ENCODE measurements at places on chromosomes 12 and 14. TPM values are rescaled to one million over a fixed set of nuclear protein-coding genes. Genes with fewer than 3 reads are reported as not detected.

DNA sequence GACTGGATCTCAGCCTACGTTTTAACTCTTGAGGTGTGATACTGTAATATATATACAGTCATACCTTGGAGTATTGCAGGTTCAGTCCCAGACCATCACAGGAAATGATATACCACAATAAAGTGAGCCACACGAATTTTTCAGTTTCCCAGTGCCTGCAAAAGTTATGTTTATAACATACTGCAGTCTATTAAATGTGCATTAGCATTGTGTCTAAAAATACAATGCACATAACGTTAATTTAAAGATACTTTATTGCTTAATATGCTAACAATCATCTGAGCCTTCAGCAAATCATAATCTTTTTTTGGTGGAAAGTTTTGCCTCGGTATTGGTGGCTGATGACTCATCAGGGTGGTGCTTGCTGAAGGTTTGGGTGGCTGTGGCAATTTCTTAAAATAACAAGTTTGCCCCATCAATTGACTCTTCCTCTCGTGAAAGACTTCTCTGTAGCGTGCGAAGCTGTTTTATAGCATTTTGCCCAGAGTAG is 18.9 kb downstream of the PYROXD1 start:
- no peak for DNase-seq
- no peak overlapping the region for H3K27ac ChIP-seq
- H3K27me3 ChIP-seq = no peaks in the 10 kb centered on the region
- no peak overlapping the region for H3K4me3 ChIP-seq
- H3K36me3 ChIP-seq = peaks cover 24% of the 10 kb centered on the region
- no peaks in the 10 kb centered on the region for H3K4me1 ChIP-seq

GRCh38 chr14:69017706-69018105 is 38.6 kb upstream of the ACTN1 start:
- H3K27me3 ChIP-seq = no peaks in the 10 kb centered on the region
- no peaks in the 10 kb centered on the region for H3K4me1 ChIP-seq
- no peak overlapping the region for H3K4me3 ChIP-seq
- no peak overlapping the region for H3K27ac ChIP-seq

- no peaks in the 10 kb centered on the region for H3K36me3 ChIP-seq
- no peak overlapping the region for H3K4me3 ChIP-seq
- H3K27ac ChIP-seq = peak overlapping the region; percentile 84
- no peak for DNase-seq
- H3K27me3 ChIP-seq = no peaks in the 10 kb centered on the region
- H3K4me1 ChIP-seq = peaks cover 65% of the 10 kb centered on the region
These were observed 4.8 kb downstream of the SLC38A1 start for GRCh38 chr12:46264057-46264456.

- no peaks in the 10 kb centered on the region for H3K27me3 ChIP-seq
- no peak for DNase-seq
- H3K27ac ChIP-seq = no peak overlapping the region
- H3K4me1 ChIP-seq = peaks cover 74% of the 10 kb centered on the region
- H3K4me3 ChIP-seq = no peak overlapping the region
- no peaks in the 10 kb centered on the region for H3K36me3 ChIP-seq
These were observed 9.2 kb downstream of the HIP1R start for GRCh38 chr12:122844366-122844971.

Gene SDSL
- total RNA-seq = 42.2 TPM

DNA sequence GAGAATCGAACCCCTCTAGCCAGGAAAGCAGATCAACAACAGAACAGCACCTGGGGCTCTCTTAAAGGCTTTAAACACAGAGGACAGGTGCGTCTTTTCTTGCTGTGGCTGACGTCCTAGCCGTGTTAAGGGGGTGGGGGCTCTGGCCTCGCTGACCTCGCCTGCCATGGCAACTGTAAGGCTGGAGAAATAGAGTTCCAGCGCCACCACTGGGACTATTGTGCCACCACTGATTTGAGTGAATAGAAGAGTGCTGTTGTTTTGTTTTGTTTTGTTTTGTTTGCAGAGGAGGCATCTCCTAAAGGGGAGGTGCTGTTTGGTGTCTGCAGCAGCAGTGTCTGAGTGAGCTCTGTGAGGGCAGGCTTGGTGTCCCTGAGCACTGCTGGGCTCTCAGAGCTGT is 34.2 kb upstream of the PRMT8 start:
- no peak overlapping the region for H3K4me3 ChIP-seq
- no peaks in the 10 kb centered on the region for H3K36me3 ChIP-seq
- DNase-seq = no peak
- H3K4me1 ChIP-seq = no peaks in the 10 kb centered on the region
- no peaks in the 10 kb centered on the region for H3K27me3 ChIP-seq
- no peak overlapping the region for H3K27ac ChIP-seq

Gene AMN
- 3.9 TPM for total RNA-seq

DNA sequence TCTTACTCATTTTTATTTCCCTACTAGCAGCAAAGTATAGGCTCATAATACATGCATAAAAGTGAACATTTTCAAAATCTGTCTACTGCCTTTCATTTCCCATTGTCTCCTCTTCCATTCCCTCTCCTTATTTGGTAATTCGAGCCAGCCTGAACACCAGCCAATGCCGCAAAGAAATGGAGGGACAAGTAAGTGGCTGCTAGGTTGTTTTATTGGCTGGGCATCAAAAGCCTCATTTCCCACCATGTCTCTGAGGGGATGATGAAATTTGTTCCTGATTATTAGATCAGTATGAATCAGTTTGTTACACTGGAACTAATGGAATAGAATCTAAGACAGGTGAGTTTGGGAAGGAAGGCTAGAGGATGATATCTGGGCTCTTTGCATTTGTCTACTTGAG is 143.5 kb downstream of the KCNA5 start:
- no peaks in the 10 kb centered on the region for H3K36me3 ChIP-seq
- no peak overlapping the region for H3K4me3 ChIP-seq
- no peak for DNase-seq
- no peaks in the 10 kb centered on the region for H3K4me1 ChIP-seq
- H3K27me3 ChIP-seq = no peaks in the 10 kb centered on the region
- no peak overlapping the region for H3K27ac ChIP-seq

- H3K27me3 ChIP-seq = no peaks in the 10 kb centered on the region
- DNase-seq = peak; percentile 66
- no peak overlapping the region for H3K4me3 ChIP-seq
- H3K4me1 ChIP-seq = peaks cover 56% of the 10 kb centered on the region
These were observed 211.3 kb upstream of the KRR1 start for GRCh38 chr12:75722714-75723200.

DNA sequence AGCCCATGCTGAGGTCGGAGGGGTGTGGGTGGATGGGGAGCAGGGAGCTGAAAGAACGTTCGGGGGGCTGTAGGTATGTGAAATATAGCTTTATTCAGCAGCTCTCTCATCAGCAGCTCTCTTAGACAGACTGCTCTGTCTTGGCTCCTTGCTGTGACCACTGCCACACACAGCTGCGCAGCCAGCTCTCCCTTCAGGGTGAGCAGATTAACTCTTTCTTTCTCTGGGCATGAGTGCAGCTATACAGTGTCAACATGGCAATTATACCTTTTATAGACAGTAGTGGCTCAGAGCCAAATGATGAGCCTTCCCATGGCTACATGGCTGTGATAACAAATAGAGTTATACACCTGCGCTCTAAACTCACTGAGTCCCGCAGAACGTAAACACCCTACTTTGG is 137.7 kb upstream of the NEDD1 start:
- no peaks in the 10 kb centered on the region for H3K27me3 ChIP-seq
- H3K4me3 ChIP-seq = no peak overlapping the region
- no peaks in the 10 kb centered on the region for H3K4me1 ChIP-seq
- H3K27ac ChIP-seq = no peak overlapping the region
- DNase-seq = no peak

DNA sequence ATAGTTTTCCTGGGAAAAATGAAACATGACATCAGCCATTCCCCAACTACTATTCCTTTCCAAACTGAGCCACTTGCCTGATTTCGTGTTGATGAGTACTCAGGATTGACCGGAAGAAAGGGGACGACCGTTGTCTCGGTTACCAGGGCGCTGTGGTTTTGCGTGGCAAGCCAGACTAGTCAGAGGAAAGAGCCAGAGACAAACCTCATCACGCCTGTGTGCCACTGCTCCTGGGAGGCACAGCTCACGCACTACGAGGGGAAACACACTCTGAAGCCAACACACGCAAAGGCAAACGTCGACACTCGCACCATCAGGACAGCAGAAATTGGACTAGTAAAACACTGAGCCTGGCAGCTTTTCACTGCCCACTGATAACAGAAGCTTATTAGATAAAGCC is 35.0 kb downstream of the GIT2 start:
- peaks cover 8% of the 10 kb centered on the region for H3K4me1 ChIP-seq
- no peak overlapping the region for H3K27ac ChIP-seq
- H3K27me3 ChIP-seq = no peaks in the 10 kb centered on the region
- H3K36me3 ChIP-seq = peaks cover 32% of the 10 kb centered on the region
- no peak for DNase-seq
- no peak overlapping the region for H3K4me3 ChIP-seq

- H3K4me3 ChIP-seq = no peak overlapping the region
- no peak overlapping the region for H3K27ac ChIP-seq
- peak; percentile 29 for DNase-seq
- no peaks in the 10 kb centered on the region for H3K27me3 ChIP-seq
These were observed 43.5 kb downstream of the ERH start for GRCh38 chr14:69354383-69355153.

- peaks cover 3% of the 10 kb centered on the region for H3K4me1 ChIP-seq
- H3K36me3 ChIP-seq = no peaks in the 10 kb centered on the region
- H3K4me3 ChIP-seq = peak overlapping the region; percentile 33
- no peak overlapping the region for H3K27ac ChIP-seq
- DNase-seq = peak; percentile 37
These were observed 27.3 kb downstream of the PTPRB start for GRCh38 chr12:70609739-70610491.

Gene HIP1R
- 52.7 TPM for total RNA-seq

Gene HOXC6
- total RNA-seq = not detected

DNA sequence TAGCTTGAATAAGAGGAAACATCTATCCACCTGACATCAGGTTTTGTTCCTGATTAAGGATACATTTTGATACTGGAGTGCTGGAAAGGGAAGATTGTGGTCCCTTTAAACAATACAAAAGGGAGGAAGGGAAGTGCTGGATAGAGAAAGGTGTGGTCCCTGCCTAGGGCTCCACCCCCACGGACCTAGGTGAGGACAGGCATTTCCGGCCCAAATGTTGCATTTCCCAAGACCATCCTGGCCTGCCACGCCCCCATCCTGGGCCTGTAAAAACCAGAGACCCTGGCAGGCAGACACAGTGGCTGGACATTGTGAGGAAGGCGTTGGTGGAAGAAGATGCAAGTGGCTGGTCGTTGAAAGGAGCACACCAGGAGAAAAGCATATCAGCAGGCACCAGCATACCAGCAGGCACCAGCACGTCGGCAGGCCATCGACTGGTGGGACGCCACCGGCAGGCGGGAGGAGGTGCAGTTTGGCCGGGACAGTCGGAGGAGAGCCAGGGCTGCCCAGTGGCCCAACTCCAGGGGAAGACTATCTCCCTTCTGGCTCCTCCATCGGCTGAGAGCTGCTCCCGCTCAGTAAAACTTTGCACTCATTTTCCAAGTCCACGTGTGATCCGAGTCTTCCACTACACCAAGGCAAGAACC is 53.2 kb upstream of the AMN1 start:
- H3K27me3 ChIP-seq = no peaks in the 10 kb centered on the region
- H3K4me1 ChIP-seq = no peaks in the 10 kb centered on the region
- H3K27ac ChIP-seq = no peak overlapping the region
- H3K4me3 ChIP-seq = no peak overlapping the region

DNA sequence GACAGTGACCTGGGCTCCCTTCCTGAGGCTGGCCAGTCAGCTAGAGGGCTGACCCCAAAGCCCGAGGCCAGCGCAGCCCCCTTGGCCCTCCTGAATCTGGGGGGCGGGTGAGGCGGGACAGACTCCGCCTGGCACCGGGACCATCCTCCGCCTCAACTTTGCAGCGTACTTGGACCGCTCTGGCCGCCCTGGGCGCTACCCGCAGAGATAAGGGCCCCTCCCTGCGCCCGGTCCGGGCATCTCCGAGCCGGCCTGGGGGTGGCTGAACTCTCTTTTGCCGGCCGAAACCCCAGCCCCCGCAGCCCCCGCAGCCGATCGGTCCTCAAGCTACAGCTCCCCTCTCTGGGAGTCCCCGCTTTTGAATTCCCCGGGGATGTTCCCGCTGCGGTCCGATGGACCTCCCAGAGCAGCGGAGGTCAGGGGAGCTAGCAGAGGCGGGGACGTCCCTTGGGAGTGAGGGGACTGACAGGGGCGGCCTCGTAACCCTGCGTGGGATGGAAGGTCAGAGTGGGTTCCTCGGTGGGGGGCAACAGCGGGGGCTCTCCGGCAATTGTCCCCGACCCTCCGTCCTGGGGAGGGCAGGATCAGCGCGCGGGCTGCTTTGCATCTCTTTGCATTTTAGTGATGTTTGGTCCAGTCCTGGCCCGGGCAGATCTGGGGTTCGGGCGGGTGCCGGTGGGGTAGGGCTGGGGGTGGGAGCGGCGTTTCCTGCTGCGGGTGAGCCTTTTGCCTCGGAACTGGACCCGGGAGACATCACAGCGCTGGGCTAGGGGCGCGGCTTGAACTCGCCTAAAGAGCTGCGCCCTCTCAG is at the start of gene CRIP1:
TSS of gene CRIP1 (plus strand) at position 724 of the 811 bp plus-strand sequence. CDS start 374 bp downstream, outside the sequence.
- H3K4me1 ChIP-seq = peaks cover 81% of the 10 kb centered on the region
- DNase-seq = no peak
- peak within 1 kb of the TSS; percentile 92 for H3K27ac ChIP-seq
- no peak within 1 kb of the TSS for H3K4me3 ChIP-seq
- H3K36me3 ChIP-seq = no peaks in the 10 kb centered on the region

Gene CLEC7A
- 2.7 TPM for total RNA-seq

Gene ZDHHC22
- not detected for total RNA-seq

DNA sequence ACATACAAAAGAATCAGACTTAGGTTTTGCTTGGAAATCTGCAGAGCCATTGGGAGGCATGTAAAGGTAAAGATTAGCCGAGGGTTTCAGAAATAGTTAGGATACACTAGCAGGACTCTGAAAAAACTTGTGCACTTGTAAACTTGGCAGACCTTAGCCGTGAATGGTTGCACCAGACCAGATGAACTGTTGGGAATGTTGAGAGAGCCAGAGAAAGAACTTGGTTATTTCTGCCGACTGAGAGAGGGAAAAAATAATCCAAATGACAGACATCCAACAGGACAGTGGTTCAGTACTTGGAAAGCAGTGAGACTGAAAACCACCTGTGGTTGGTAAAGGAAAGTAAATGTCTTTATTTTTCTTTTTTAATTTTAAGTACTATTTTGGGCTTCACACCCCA is 222.5 kb upstream of the DDHD1 start:
- DNase-seq = peak; percentile 68
- no peak overlapping the region for H3K4me3 ChIP-seq
- no peaks in the 10 kb centered on the region for H3K36me3 ChIP-seq
- H3K4me1 ChIP-seq = peaks cover 17% of the 10 kb centered on the region
- H3K27ac ChIP-seq = peak overlapping the region; percentile 69
